SIG-M5 (cell line): ENCODE measurements at places on chromosomes 1 and 21.

GRCh38 chr1:179297105-179297378, 3.4 kb downstream of the SOAT1 start:
- DNase-seq, result no peak

DNA sequence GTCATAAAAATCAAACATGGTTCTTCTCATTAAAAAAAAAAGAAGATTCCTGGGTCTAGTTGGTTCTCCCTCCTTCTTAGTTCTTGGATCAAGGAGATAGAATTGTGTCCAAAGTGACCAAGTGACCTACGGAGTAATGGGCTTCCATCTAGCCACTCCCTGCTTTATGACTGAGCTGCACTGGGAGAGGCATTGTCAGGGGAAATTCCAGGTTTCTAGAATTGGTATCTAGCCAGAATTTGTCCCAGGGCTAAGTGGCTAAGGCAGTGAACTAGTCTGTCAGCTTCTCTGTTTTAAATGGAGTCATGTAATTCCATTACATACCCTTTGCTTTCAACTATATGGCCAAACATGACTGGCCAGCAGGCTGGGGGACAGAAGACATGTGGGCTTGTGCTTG, 40.1 kb upstream of the ERG start:
- no peak for DNase-seq

DNA sequence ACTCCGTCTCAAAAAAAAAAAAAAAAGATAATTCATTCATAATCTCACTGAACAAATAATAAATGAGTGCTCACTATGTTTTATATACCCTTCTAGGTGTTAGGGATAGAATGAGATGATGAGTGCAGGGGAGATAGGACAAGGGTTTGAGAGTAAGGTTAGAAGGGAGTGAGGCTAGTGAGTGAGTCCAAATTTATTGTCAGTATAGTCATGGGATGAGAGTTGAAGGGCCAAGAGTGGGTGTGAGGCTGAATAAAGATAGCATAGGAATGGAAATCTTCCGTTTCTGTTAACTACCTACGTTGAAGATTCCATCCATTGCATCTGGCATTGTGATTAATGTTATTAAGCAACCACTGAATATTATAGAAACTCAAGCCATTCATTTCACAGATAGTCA, 16.8 kb downstream of the GNAI3 start:
- no peak for DNase-seq

DNA sequence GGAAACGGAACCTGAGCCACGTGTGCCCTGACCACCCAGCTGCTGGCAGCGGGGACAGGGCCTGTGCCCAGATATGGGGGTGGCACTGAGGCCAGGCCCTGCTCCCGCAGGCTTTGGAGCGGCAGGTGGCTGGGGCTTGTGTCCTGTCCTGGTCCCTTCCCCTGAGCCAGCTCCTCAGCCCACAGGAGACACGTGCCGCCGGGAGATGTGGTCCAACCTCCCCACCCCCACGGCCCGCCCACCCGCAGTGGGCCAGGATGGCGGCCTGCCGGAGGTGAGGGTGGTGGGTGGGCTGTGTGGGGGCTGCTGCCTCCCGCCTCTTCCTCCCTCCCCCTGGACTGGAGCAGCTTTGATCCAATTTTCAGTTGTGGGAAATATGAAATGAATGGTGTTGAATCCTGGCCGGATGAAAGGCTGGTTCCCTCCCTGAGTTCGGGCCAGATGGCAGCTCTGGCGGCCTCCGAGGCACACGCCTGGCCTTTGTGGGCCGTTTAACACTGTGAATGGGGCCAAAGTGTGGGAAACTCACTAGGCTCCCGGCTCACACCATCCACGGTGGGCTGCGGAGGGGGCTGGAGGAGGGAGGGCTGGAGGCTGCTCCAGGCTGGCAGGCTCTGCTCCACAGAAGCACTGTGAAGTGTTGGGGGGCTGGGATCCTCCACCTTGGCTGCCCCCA, 2.6 kb upstream of the HES5 start:
- DNase-seq, result no peak

GRCh38 chr1:95023399-95024043, 49.2 kb downstream of the ALG14 start:
- no peak for DNase-seq

DNA sequence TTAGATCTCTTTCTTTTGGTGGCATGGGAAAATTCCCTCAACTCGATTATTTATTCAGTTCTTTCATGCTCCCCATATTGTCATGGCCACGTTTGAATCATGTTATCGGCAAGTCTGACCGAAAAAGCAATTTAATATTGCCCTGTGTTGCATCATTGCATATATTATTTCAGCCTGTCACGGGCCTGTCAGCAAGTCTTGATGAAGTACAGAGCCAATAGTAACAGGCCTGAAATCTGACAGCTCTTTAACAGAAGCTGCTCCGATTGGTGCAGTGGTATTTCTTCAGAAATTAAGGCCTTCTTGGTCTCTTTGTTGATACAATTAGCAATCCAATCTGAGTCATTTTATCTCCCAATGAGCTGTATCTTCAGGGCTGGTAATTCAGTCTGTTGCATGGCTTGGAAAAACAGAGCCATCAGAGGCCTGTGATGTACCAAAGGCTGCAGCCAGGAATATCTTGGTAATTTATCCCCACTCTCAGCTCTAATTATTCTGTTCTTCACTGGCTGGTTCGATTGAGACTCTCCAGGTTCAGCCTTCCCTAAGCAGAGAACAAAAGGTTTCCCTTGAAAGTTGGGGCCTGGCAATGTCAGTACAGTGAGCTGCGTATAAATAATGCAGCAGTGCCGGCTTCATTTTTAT, 149.5 kb downstream of the FGGY start:
- DNase-seq, result no peak

GRCh38 chr1:109728870-109729269, 12.0 kb downstream of the GSTM3 start:
- DNase-seq, result no peak

- no peak for DNase-seq
Measured at GRCh38 chr1:216616425-216616824, 106.8 kb downstream of the ESRRG start.

GRCh38 chr1:22645931-22646330, 2.5 kb downstream of the C1QC start:
- no peak for DNase-seq

- no peak for DNase-seq
Measured at GRCh38 chr21:37207441-37208009, 59.6 kb downstream of the VPS26C start.

DNA sequence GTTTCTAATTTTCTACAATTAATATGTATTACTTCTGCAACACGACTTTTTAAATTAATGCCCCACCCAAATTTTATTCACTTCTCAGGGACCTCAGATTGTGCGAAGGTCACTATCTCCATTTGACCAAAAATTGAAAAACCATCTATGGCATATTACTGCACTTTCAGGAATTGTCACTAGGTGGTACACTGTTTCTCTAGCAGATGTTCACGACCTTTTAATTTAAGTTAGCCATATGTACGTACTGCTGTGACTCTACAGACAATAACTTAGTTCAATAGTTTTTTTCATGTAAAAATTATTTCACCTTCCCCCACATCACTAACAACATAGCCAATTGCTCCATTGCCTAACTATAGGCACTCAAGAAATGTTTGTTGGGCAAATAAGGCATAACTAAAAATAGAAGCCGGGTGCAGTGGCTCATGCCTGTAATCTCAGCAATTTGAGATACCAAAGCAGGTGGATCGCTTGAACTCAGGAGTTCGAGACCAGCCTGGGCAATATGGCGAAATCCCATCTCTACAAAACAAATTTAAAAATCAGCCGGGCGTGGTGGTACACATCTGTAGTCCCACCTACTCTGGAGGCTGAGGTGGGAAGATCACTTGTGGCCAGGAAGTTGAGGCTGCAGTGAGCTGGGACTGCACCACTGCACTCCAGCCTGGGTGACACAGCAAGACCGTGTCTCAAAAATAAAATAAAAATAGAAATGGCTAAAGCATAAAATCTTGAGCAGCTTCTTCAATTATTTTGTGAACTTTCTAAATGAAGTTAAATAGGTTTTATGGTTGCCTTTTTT, 75.7 kb upstream of the PKN2 start:
- DNase-seq, result no peak

DNA sequence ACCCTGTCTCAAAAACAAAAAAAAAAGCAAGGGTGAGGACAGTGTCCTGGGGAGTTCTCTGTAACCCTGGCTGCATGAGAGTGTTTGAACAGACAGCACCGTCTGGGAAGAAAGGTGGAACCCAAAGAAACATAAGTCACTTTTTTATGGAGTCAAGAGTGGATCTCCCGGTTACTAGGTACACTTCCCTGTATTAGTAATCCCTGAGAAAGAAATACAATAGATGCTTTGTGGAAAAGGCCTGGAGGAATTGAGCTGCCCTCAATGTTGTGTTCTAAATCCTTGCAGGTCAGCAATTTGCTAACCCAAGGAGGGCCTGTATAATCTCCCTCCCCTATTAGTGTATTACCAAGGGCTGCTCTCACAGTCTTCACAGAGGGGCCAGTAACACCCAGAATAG, 16.6 kb downstream of the DEGS1 start:
- DNase-seq, result no peak

DNA sequence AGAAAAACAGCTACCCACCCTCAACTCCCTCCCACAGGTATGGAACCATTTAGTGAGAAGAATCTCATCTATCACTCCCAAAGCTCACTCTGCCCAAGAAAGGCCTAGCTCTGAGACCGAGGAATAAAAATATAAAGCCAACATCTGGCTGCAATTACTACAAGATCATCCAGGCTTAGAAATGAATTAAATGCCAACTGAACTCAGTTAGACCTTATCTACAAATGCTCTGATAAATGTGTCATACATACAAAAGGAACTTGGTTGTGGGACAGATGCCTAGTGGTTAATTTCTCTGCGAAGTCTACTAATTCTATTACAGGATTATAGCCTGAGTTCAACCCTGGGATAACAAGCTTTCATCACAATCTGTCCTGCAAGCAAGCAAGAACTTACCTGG, 6.7 kb downstream of the ADIPOR1 start:
- DNase-seq, result no peak

GRCh38 chr1:145983206-145983675, 13.1 kb downstream of the TXNIP start:
- DNase-seq, result no peak

DNA sequence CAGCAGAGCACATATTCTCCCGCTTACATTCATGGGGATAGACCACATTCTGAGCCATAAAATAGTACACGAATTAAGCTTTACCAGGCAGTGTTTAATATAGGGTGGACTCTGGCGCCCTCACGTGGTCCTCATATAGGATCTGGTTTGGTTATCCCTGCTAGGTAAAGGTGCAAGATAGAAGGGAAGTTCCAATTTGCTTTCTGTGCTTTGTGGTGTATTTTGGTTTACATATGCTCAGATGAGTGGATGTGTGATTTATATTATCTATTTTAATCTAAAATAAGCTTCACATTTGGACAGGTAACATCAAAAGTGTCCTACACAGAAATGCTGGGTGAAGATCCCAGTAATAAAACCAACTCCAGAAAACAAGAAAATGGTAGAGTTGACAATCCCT, 3.6 kb downstream of the CR1 start:
- peak; percentile 30 for DNase-seq

DNA sequence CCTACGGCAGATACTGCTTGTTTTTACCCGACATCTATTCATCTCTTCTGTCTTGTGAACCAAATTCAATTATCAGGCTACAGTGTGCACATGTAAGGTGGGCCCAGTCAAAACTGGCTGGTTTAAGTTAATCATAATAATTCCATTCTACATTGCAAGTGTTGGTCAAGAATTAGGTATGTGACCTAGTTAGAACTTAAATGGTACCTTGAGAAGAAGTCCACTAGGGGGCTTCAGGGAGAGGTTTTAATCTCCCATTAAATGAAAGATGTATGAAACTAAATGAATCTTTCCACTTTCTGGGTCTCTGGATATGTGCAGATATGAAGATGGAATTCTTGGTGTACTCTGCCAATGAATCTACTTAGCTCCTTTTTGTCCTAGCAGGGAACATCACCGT, 187.1 kb downstream of the CDC42BPA start:
- DNase-seq, result no peak

- DNase-seq, result no peak
Measured at GRCh38 chr21:34511181-34511580, 829 bp downstream of the KCNE1 start.

- DNase-seq, result no peak
Measured at GRCh38 chr21:45999581-46000181, 18.1 kb downstream of the COL6A1 start.

- no peak for DNase-seq
Measured at GRCh38 chr1:236052232-236052993, 12.5 kb downstream of the NID1 start.

- DNase-seq, result no peak
Measured at GRCh38 chr1:159783724-159784123, 3.0 kb downstream of the DUSP23 start.

GRCh38 chr1:21904704-21905520, 32.2 kb downstream of the HSPG2 start:
- no peak for DNase-seq

- no peak for DNase-seq
Measured at GRCh38 chr1:233695901-233696300, 82.0 kb downstream of the KCNK1 start.

DNA sequence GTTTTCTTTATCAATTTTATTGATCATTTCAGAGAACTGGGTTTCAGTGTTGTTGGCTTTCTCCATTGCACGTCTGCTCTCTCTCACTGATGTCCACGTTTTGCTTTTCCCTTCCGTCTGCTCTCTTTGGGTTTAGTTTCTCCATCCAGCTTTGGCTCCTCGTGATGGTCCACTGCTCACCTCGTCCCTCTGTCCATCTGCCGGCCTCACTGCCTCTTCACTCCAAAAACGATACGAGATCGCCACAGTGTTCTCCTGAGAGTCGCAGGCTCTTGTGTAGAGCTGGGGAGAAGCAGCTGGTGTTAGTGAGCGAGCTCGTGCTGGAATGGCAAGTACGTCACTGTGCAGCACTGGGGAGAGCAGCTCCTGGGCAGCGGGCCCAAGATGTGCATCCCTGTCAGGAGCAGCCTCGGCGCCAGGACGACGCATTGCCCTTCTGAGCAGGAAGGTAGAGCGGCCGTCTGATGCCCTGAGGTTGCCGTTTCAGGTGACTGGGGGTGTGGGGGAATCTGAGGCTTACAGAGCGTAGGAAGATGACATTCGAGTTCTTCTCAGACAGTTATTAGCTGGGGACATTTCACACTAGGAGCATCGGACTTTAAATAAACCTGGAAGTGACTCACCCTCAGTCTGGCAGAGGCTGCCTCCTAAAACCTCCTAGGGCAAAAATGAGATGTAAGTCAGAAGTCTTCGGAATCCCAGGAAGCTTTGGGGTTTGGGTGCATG, 31.4 kb upstream of the PCBP3 start:
- DNase-seq, result no peak

- no peak for DNase-seq
Measured at GRCh38 chr21:29321932-29322928, 23.5 kb downstream of the BACH1 start.

GRCh38 chr1:198024782-198025181, 107.6 kb downstream of the LHX9 start:
- DNase-seq, result no peak

- DNase-seq, result no peak
Measured at GRCh38 chr1:185404291-185404690, 87.2 kb upstream of the IVNS1ABP start.

- DNase-seq, result peak; percentile 37
Measured at GRCh38 chr1:92461364-92462097, 25.2 kb downstream of the GFI1 start.

- no peak for DNase-seq
Measured at GRCh38 chr1:229305392-229305791, 34.5 kb downstream of the RAB4A start.
